Renal cortical epithelial cell (primary cell): ENCODE measurements at places on chromosomes 2 and 18. TPM values are rescaled to one million over a fixed set of nuclear protein-coding genes. Genes with fewer than 3 reads are reported as not detected.
A peak's percentile ranks its signal among the peaks of the same experiment; 100 is the strongest.

- no peak for DNase-seq
These were observed 81.9 kb downstream of the TGOLN2 start for GRCh38 chr2:85245891-85246290.

DNA sequence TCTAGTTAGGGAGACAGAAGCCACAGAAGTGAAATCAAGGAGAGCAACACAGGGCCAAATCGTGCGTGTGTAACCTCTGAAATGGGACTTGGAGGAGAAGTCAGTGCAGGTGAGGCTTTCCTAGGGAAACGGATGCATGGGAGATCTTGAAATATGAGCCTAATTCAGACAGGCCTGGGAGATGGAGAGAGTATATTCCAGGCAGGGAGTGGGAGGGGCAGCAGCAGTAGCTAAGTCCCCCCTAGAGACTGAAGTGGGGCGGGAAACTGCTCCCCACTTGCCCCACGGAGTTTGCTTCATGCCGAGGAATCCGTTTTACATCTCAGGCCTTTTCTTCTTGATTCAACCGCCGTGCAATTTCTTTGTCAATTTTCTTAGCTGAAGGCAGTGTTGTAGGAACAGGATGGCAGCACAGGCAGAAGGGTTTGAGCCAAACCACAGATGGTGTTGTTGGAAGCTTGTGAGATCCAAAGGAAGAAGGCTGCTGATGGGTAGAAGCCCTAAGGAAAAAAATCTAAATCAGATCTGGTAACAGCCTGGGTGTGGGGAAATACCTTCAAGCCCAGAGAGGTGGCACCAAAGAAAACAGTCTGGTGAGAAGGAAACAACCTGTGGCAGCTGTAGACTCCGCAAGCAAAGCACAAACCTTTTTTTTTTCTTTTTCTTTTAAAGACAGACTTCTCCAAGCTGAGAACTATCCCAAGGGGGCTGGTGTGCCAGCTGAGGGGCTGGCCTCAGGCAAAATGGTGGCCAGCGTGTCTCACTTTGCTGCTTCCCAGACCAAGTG is 40.2 kb downstream of the EPAS1 start:
- DNase-seq = no peak

DNA sequence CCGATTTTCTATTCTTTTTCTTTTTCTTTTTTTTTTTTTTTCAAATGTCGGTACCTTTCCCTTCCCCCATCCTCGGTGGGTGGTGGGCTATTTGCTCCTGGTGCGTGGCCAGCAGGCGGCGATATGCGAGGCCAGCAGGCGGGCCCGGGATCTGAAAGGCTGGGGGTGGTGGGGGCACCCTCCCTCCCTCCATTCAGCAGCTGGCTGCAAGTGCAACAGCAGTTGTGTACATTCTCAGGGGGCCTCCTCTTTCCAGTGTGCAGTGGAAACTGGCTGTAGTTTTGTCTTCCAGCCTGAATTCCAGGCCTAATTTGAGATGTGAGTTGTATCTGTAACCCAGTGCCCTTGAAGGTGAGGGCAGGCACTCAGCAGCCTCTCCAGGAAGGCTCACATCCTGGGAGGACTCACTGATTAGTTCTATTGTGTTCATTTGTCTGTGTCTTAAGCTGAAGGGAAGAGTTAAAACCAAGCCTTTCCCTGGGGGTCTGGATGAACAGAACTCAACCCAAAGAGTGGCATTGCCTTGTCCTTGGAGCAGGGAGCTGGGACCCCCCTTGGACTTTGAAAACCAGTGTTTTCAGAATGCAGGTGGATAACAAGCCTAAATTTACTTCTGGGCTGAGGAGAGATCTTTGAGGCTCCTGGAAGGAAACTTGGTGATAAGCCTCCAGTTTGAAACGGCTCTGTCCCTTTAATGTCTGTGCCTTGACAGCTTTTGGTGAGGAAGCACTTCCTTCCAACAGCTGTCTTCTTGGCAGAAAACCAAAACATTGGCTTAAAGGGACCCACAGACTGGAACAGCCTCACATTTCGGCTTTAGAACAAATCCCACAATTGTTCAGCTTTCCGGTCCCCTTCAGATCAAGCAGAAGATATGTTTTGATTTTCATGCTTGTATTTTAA is 3.3 kb downstream of the MYCN start:
- peak; percentile 11 for DNase-seq

DNA sequence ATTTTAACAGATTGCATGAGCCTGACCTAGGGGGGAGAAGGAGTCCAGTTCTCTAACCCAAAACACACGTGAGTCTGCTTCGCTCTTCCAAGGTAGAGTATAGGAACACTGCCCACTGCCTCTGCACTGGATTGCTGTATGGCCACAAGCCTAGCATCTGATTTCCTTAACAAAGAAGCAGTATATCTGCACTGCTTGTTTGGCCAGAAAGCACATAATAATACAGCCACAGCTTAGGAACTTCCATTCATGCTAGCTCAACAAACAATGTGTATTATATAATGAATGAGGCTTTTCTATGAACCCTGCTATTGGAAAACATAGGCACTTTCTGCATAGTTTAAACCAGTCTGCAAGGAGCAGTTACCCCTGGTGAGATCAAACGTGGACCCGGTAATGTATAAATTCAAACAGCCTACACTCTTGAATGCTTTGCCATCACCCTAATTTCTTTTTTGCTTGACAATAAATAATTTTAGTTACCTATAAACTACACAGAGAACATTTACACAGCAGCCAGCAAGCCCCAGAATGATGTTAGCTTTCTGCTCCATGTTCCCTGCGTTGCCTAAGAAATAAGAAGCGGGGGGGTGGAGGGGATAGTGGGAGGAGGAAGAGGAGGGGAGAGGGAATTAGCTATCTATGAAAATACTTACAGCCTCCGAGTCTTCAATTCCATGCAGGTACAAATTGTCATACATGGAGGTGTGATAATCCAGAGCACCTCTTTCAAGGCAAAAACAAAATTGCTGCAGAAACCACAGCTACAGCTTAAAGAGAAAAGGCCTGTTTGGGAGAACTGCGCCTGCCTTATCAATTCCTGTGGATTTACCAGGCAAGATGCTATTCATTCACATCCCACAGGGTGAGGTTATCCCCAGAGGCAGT is 125.6 kb downstream of the CACNB4 start:
- DNase-seq = no peak

GRCh38 chr2:54642677-54643430 is 80.6 kb upstream of the EML6 start:
- DNase-seq = no peak

- no peak for DNase-seq
These were observed 32.1 kb upstream of the SLC66A3 start for GRCh38 chr2:11123001-11123809.

DNA sequence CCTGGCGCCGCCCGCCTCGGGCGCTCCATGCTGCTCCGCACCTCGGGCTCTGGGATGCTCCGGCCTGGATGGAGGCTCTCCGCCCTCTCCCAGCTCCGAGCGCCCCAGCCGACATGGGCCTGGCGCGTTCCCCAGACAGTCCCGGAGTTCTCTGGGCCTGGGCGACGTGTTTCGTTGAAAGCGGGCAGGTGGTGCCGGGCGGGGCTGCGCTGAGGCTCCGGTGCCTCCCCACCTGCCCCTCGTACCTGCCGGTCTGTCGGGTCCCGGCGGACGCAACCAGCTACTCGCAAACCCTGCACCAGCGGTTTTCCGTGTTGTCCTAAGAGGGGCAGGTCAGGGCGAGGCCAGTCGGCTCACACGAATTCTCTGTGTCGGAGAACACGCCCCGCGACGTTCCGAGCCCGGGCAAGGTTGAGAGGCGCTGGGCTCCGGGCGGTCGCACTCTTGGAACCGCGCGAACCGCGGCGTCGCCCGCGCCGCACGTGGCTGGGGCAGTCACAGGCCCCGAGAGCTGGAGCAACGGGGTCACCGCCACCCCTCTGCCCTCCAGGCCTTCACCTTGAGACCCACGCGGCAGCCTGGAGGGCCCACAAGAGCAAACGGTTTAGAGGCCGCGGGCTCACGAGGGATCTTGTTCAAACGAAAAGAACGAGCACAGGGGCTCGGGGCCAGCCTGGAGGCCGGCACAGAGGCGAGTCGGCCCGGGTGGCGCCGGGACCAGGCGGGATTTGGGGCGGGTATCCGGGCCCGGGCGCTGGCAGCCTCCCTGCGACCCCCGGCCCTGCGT is 4.2 kb upstream of the SIX2 start:
- DNase-seq = no peak

- no peak for DNase-seq
These were observed 32.5 kb upstream of the KCNE4 start for GRCh38 chr2:223019390-223019930.

DNA sequence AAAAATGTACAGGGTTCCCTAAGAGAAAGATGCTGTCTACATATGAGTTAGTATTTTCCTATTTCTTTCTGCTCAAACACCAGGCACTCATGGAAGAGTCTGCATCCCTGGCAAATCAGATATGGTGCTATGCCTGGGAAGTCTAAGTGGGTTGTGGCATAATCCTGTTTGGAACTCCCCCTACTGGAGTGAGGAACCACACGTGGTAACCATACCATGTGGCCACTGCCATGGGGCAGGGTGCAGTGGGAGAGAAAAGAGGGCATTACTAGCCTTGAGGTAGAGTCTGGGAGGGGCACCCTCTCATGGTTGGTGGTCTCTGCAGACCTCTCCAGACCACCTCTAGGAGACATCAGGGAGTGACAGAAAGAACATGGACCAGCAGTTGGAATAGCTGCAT is 257.9 kb upstream of the ATP5MC3 start:
- DNase-seq = no peak

GRCh38 chr2:229446350-229446749 is 175.3 kb upstream of the PID1 start:
- no peak for DNase-seq

GRCh38 chr2:141611981-141612380 is 518.8 kb downstream of the LRP1B start:
- DNase-seq = peak; percentile 81

DNA sequence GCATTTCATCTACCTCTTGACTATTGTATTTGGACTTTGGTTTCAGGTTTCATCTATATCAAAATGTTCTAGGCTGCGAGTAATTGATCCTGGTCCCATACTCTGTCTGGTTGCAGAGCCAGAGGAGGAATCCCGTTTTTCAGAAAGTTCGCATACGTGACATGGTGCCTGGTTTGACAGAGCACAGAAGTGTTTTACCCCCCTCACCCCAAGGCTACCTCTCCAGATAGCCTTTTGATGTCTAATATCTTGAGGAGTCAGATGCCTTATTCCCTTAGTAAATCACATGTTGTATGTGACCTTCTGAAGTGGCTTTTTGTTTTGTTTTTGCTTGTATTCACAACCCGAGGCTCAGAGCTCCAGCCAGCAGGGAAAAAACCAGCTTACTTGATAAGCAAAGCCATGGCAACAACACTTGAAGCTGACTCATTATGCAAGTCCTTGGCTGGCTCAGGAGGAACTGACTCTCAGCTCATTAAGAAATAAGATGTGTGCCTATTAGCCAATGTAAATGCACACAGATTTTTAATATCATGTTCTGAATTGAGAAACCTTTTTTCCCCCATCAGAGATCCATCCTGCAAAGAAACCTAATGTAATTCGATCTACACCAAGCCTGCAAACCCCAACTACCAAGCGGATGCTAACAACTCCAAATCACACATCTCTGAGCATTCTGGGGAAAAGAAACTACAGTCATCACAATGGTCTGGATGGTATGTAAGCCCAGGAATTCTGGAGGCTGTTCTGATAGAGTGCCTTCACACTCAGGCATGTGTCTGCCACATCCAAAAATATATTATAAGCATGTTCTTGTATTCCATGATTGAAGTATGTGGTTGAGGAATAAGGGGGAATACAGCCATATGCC is 41.4 kb downstream of the OXER1 start:
- peak; percentile 97 for DNase-seq

GRCh38 chr2:241859436-241860183 is 916 bp upstream of the PDCD1 start:
- DNase-seq = no peak

- no peak for DNase-seq
These were observed 67.0 kb upstream of the TMEM200C start for GRCh38 chr18:5962362-5962761.

- no peak for DNase-seq
These were observed 42.6 kb downstream of the GREB1 start for GRCh38 chr2:11576398-11576797.

DNA sequence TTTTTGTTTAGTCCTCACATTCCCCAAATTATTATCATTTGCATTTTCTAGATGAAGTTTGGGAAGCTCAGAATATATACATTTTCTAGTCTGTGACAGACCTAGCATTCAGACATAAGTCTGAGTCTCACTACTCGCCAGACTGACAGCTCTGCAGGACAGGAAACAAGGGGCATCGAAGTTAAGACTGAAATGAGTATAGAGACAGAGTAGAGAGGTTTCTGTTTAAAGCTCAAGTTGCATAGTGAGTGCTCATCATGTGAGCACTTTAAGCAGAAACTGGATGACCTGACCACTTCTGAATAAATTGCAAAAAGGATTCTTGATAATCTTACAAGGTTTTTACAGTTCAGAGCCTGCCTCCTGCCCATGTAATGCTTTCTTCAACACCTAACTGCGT is 1.1 kb downstream of the HADHB start:
- peak; percentile 29 for DNase-seq

DNA sequence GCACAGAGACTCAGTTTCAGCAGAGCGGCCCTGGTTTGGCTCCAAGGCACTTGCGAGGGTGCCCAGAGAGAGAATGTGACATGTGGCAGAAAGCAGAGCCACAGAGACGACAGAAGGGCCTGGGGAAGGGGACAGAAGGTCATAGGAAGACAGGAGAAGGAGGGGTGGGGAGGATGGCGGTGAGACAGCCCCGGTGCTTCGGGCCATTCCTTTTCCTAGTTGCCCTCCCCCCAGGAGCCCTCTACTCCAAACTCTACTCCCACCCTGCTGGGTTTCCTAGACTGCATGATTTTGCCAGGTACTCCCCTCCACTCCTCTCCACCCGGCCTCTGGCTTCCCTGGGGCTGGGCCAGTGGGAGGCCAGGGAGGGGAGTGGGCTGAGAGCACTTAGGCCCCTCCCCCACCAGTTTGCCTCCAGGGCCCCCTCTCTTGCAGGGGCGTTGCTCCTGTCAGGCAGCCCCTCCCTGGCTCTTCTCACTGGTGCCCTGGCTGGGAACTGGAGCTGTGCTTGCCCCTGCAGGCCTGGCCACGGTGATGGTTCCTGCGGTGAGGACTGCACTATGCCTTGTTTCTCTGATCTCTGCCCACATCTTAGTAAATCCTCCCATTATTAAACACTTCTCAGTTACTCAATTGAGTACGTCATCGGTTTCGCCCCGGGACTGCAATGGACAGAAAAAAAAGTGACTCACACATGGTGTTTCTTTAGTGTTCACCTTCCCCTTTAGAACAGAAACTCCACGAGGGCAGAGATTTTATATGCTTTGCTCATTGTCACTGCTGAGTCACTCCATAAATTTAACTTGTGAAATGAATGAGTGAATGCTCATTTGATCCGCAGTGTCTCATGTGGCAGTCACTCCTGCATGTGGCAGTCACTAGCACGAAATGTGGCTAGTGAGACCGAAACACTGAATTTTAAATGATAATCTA is 58.7 kb upstream of the SP3 start:
- peak; percentile 91 for DNase-seq

The STAT4 gene
- total RNA-seq = 0.52 and 3.0 TPM in 2 replicates

The GDF7 gene
- total RNA-seq = 0.69 and 3.2 TPM in 2 replicates

The PARD6G gene
- total RNA-seq = 1.2 and 1.5 TPM in 2 replicates

The LIMS3 gene
- total RNA-seq = 7.5 TPM in 1 of 2 replicates, not detected in the other

The CRYGC gene
- total RNA-seq = not detected in 2 replicates

The FAP gene
- total RNA-seq = 0.15 and 0.17 TPM in 2 replicates

The TMX3 gene
- 58.4 and 67.7 TPM in 2 replicates for total RNA-seq
